ENCODE measurements at places on chromosomes 7 and 10.
A peak's percentile ranks its signal among the peaks of the same experiment; 100 is the strongest.

DNA sequence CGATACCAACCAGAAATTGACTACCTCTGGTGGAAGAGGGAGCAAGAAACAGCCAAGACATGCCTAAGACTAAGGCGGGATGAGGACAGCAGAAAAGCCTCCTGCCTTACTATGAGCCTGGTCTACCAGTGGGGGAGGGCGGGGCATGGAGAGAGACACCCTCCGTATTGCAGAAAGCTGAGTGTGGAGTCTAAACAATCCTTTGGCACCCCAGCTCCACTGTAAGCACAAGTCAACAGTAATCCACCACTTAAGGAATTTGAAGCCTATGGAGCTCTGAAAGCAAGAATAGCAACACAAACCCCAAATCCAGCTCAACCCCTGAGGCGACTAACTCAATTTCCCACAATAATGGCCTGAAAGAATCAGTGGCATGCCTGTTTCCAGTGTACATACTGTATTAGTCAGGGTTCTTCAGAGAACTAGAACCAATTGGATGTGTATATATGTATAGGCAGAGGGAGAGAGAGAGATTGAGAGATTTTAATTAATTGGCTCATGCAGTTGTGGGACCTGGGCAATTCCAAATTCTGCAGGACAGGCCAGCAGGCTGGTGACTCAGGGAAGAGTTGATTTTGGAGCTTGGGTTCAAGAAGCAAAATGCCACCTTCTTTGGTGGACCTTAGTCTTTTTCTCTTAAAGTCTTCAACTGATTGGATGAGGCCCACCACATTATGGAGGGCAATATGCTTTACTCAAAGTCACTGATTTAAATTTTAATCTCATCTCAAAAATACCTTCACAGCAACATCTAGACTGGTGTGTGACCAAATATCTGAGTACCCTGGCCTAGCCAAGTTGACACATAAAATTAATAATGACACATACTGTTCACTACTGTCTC is 13.5 kb downstream of the PPIF start:
- no peak overlapping the region for H3K4me3 ChIP-seq
- H3K27ac ChIP-seq: no peak overlapping the region
- peaks cover 4% of the 10 kb centered on the region for H3K36me3 ChIP-seq
- H3K27me3 ChIP-seq: no peaks in the 10 kb centered on the region
- H3K4me1 ChIP-seq: peaks cover 8% of the 10 kb centered on the region
- no peak for DNase-seq

GRCh38 chr7:128108129-128108528 is 76.9 kb upstream of the LRRC4 start:
- peaks cover 6% of the 10 kb centered on the region for H3K4me1 ChIP-seq
- H3K36me3 ChIP-seq: no peaks in the 10 kb centered on the region
- peaks cover 50% of the 10 kb centered on the region for H3K27me3 ChIP-seq
- no peak overlapping the region for H3K4me3 ChIP-seq
- DNase-seq: no peak

DNA sequence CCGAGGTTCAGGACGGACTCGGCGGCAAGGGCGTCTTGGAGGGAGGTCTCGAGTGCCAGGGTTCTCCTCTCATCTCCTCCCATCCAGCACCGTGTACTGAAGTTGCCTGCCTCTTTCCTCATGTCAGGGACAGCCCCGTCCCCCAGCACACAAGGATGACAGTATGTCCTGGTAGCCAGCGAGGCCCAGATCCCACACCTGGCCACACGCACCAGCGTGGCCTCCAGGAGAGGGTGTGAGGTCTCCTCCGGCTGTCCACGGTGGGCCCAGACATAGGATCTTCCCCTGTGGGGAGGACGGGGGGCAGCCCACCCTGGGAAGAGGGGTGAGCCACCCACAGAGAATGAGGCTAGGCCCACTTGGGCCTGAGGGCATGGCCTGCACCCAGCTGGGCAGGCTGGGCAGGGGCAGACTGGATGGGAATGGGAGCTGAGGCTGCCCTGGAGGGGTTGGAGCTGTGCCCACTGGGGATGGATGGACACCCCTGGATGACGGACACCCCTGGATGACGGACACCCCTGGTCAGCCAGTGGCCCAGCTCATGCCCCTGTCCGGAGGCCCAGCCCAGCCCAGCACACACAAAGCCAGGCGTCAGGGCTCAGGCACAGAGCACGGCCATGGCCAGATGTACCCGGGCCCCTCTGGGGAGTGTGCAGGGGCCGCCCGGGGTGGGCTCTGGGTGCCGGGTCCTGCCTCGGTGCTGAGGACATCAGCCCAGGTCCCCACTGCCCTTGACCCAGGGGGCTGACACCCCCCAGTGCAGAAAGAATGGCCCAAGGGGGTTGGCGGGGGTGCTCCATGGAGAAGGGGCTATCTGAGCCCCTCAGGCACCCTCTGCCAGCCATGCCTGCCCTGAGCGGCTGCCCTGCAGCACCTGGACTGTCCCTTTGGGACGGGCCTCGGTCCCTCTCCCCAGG is 30.9 kb upstream of the CFAP46 start:
- DNase-seq: no peak
- H3K27ac ChIP-seq: no peak overlapping the region
- no peaks in the 10 kb centered on the region for H3K36me3 ChIP-seq
- peaks cover 20% of the 10 kb centered on the region for H3K27me3 ChIP-seq
- no peak overlapping the region for H3K4me3 ChIP-seq
- no peaks in the 10 kb centered on the region for H3K4me1 ChIP-seq

DNA sequence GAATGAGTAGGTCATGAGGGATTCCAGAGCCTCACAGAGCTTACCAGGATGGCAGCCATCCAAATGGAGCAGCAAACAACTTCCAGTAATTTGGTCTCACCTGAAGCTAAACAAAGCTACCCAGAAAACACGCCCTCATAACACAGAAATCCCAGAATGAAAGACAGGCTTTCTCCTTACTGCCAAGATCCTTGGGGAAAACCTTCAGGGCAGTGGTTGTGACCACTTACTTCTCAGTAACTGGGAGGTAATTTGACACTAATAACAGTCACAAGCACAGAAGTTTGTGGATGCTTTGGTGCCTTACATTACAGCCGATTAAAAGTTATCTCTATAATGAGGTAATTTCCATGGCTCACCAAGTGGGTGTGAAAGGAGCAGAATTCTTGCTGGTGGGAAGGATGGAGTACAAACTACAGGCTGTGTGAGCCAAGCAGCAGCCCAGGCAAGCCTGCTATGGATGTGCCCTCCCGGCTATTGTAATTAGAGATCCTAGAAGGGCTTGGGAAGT is 10.4 kb downstream of the WDR91 start:
- H3K27me3 ChIP-seq: no peaks in the 10 kb centered on the region
- H3K27ac ChIP-seq: no peak overlapping the region
- H3K4me3 ChIP-seq: no peak overlapping the region

GRCh38 chr10:56880606-56881005 is 519.5 kb upstream of the ZWINT start:
- H3K36me3 ChIP-seq: no peaks in the 10 kb centered on the region
- H3K4me1 ChIP-seq: no peaks in the 10 kb centered on the region
- no peak overlapping the region for H3K27ac ChIP-seq

DNA sequence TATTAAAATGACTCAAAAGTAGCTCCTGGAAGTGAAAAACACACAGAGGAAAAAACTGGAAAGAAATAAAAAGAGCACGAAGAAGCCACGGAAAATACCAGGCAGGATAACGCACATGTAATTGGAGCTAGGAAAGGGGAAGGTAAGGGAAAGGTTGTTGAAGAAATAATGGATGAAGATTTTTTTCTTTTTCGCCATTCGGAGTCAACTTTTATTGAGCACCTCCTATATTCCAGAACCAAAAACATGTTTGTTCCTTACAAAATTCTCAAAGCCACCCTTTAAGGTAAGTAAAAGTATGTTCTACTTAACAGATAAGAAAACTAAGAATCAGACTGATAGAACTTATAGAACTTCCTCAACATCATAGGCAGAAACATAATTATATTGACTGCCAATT is 32.8 kb upstream of the PTPRN2 start:
- no peak for DNase-seq
- no peaks in the 10 kb centered on the region for H3K27me3 ChIP-seq
- no peaks in the 10 kb centered on the region for H3K36me3 ChIP-seq
- no peaks in the 10 kb centered on the region for H3K4me1 ChIP-seq
- no peak overlapping the region for H3K27ac ChIP-seq
- no peak overlapping the region for H3K4me3 ChIP-seq

- H3K27ac ChIP-seq: no peak overlapping the region
- H3K36me3 ChIP-seq: no peaks in the 10 kb centered on the region
- H3K4me3 ChIP-seq: no peak overlapping the region
- H3K4me1 ChIP-seq: no peaks in the 10 kb centered on the region
- no peak for DNase-seq
Observed at GRCh38 chr7:45143616-45144015, 14.0 kb upstream of the RAMP3 start.

GRCh38 chr10:80555415-80555814 is 17.7 kb downstream of the SH2D4B start:
- no peak for DNase-seq
- no peak overlapping the region for H3K27ac ChIP-seq
- peaks cover 3% of the 10 kb centered on the region for H3K27me3 ChIP-seq
- no peak overlapping the region for H3K4me3 ChIP-seq

DNA sequence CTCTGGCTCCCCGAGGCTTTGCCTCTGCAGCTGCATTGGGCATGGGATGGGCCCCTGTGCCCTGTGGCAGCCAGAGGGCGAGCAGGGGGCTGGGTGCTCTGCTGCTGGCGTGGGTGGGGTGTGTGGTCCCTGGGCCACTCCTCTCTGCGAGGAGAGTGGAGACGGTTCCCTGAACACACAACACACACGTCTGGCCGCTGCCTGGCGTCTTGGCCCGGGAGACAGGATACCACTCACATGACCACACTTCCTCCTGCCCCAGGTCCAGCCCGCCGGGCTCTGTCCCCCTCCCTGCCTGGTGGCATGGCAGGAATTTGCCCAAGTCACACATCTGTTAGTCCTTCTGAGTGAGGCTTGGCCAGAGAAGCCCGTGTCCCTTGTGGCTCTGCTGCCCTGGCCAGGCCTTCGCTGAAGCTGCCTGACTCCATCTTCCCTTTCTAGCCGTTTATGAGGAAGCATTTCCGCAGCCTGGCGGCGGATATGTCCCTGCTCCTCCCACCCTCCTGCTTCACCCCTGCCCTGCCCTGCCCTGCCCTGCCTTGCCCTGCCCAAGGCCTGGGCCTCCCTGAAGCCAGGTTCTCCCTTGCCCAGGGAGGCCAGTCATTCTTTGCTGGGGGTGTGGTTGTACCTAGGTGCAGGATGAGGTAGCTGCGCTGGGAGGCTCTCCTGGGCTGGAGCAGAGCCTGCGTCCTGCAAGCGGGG is 3.0 kb downstream of the BRI3 start:
- peaks cover 47% of the 10 kb centered on the region for H3K36me3 ChIP-seq
- no peaks in the 10 kb centered on the region for H3K27me3 ChIP-seq
- peaks cover 55% of the 10 kb centered on the region for H3K4me1 ChIP-seq
- peak; percentile 81 for DNase-seq
- H3K4me3 ChIP-seq: peak overlapping the region; percentile 94
- peak overlapping the region; percentile 87 for H3K27ac ChIP-seq

DNA sequence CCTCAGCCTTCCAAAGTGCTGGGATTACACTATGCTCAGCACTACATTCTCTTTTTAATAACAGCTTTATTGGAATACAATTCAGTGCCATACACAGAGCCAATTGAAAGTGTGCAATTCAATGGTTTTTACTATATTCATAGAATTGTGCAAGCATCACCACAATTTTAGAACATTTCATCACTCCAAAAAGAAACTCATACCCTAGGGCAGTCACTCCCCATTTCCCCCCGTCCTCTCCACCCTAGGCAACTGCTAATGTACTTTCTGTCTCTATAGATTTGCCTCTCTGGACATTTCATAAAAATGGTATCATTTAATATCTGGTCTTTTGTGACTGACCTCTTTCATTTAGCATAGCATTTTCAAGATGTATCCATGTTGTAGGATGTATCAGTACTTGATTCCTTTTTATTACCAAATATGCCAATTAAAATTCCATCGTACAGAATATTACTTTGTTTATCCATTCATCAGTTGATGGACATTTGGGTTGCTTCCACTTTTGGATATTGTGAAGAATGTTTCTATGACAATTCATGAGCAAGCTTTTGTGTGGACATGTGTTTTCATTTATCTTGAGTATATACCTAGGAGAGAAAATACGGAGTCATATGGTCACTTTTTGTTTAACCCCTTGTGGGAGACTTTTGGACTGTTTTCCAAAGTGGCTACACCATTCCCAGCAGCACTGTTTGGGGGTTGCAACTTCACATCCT is 6.3 kb upstream of the XPNPEP1 start:
- H3K27me3 ChIP-seq: no peaks in the 10 kb centered on the region
- no peak overlapping the region for H3K27ac ChIP-seq
- DNase-seq: no peak
- H3K4me1 ChIP-seq: peaks cover 2% of the 10 kb centered on the region
- no peak overlapping the region for H3K4me3 ChIP-seq

GRCh38 chr10:125774581-125775191 is 935 bp downstream of the MMP21 start:
- H3K36me3 ChIP-seq: no peaks in the 10 kb centered on the region
- no peak for DNase-seq
- no peaks in the 10 kb centered on the region for H3K4me1 ChIP-seq
- no peak overlapping the region for H3K4me3 ChIP-seq
- peaks cover 11% of the 10 kb centered on the region for H3K27me3 ChIP-seq
- no peak overlapping the region for H3K27ac ChIP-seq

DNA sequence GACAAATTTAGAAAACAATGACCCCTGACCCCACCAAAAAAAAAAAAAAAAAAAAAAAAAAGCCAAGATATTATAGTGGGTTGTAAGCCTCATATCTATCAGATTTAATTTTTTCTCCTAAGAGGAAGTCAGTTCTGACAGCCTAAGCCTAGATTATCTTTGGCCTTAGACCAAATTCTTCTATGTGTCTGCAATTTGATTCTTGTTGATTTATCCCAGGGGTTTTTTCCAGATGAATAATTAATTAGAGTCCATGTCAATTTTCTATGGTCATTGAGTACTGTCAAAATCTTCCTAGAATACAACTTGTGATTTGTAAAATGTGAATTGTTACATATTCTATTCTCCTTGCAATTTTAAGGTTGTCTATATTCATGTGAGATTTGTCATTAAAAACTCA is 151.6 kb upstream of the CACNA2D1 start:
- H3K36me3 ChIP-seq: no peaks in the 10 kb centered on the region
- H3K4me1 ChIP-seq: no peaks in the 10 kb centered on the region
- DNase-seq: no peak
- H3K27ac ChIP-seq: no peak overlapping the region
- no peaks in the 10 kb centered on the region for H3K27me3 ChIP-seq
- no peak overlapping the region for H3K4me3 ChIP-seq

GRCh38 chr7:146956321-146956720 is 839.7 kb downstream of the CNTNAP2 start:
- no peak overlapping the region for H3K4me3 ChIP-seq
- H3K27me3 ChIP-seq: no peaks in the 10 kb centered on the region
- H3K36me3 ChIP-seq: no peaks in the 10 kb centered on the region
- no peak overlapping the region for H3K27ac ChIP-seq
- no peak for DNase-seq
- no peaks in the 10 kb centered on the region for H3K4me1 ChIP-seq

- H3K27me3 ChIP-seq: no peaks in the 10 kb centered on the region
- no peak overlapping the region for H3K27ac ChIP-seq
- H3K4me1 ChIP-seq: no peaks in the 10 kb centered on the region
- DNase-seq: no peak
- H3K4me3 ChIP-seq: no peak overlapping the region
Observed at GRCh38 chr7:16114633-16115032, 306.7 kb downstream of the CRPPA start.

All from large intestine (tissue), 12 donors.